ENCODE measurements at places on chromosomes 6 and 20.
A peak's percentile ranks its signal among the peaks of the same experiment; 100 is the strongest.

GRCh38 chr20:19867940-19868371 is 109.9 kb downstream of the RIN2 start:
- DNase-seq: no peak

DNA sequence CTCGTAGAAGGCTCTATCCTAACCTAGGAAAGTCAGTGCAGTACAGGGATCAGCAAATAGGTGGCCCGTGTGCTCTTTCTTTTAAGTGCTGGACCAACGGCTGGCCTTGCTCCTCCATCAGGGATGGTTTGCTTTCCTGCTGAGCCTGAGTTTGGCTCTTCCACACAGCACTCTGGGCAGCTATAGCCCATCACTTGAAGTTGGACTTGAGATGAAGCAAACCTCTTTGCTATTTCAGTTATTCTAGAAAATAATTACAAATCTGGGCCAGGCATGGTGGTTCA is 66.9 kb upstream of the KCNK16 start:
- no peak for DNase-seq

DNA sequence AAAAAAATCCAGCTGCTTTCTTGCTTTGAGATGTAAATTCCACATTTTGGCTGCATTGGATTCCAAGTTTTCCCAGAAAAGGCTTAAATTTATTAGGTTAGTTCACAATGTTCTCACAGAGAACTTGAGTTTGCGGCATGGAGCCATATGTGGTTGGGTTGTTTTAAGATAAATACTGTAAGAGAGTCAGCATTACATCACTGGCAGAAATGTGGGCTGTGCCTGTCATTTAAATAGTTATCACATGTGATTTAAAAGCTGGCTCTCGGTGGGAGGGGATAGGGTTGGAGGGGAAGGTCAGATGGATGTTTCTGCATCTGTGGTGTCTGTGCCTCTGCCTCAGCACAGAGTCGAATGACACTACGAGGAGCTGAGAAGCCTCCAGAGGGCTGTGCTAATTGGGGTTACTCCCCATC is 73.8 kb upstream of the SCP2D1 start:
- DNase-seq: peak; percentile 65

DNA sequence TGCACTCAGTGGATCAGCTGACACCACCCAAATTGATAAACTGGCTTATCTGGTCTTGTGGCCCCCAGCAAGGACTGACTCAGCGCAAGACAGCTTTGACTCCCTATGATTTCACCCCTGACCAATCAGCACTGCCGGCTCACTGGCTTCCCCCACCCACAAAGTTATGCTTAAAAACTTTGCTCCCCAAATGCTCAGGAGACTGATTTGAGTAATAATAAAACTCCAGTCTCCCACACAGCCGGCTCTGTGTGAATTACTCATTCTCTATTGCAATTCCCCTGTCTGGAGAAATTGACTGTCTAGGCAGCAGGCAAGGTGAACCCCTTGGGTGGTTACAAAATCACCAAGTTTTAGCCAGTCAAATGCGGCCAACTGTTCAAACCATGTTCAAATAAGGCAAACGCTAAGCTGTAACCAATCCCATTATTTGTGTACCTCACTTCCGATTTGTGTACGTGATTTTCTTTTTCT is 32.5 kb downstream of the SLC22A2 start:
- DNase-seq: no peak

DNA sequence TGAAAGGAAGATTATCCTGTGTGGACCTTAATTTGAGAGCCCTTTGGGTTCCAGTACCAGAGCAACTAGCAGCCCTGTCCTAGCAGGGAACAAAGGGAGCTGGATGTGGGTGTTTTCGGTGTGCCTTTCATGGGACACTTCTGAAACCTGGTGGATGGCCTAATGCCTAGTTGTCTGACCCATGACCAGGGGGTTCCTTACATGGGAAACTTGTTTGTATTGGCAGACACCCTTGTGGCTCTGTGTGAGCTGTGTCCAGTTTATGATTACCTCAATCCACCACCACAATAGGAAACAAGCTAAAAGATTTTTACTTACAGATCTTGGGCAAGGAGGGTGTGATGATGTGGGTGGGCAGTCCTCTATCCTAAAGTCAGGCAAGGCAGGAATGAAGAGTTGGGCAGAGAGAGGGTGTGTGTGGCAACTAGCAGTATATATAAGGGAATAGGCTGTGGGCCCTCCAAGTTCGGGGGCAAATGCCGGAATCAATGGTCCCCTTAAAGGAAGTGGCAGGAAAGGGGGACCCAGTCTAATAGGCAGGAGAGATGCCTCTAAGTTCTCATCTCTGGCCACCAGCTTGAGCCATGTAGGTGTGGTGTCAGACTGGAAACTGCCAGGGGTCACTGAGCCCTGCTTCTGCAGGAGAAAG is 264.6 kb downstream of the QKI start:
- DNase-seq: no peak

- no peak for DNase-seq
Observed at GRCh38 chr6:164898412-164898811, 411.0 kb downstream of the C6orf118 start.

- DNase-seq: no peak
Observed at GRCh38 chr6:56424064-56424463, 176.7 kb upstream of the COL21A1 start.

GRCh38 chr20:64069614-64070243 is 6.7 kb downstream of the TCEA2 start:
- no peak for DNase-seq

- DNase-seq: no peak
Observed at GRCh38 chr6:5529733-5530132, 268.4 kb downstream of the FARS2 start.

GRCh38 chr6:166281104-166281503 is 27.1 kb downstream of the PRR18 start:
- no peak for DNase-seq

DNA sequence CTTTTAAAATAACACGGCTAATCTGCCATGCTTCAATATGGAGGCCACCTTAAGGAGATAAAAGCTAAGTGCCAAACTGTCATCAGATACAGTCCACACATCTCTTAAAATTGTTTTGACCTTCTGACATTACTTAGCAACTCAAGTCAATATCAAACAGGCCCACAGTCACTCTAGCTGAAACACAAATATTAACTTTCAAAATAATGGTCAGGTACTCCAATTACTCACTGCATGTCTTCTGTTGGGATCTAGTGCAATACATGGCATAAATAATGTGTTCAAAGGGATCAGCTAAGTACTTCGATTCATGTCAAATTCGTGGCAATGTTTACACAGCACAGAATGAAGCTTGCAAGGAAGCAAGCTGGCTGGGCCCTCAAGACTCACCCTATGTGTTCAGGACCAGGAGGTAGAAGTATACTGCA is 133.9 kb upstream of the BEND6 start:
- DNase-seq: no peak

GRCh38 chr20:9070304-9070703 is 1.4 kb downstream of the PLCB4 start:
- DNase-seq: no peak

GRCh38 chr6:34062156-34062555 is 83.7 kb downstream of the GRM4 start:
- no peak for DNase-seq

DNA sequence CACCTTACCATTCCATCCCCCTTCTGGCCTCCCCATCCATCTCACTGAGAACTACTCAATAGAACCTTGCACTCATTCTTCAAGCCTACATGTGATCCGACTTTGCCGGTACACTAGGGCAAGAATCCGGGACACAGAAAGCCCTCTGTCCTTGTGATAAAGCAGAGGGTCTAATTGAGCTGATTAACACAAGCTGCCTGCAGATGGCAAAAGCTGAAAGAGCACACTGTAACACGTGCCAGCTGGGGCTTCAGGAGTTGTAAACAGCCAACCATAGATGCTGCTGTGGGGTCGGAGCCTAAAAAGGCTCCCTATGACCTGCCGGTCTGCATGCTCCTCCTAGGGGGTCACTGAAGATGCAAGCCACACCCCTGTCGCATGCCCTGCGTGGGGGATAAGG is 124.1 kb downstream of the RNF144B start:
- no peak for DNase-seq

- DNase-seq: no peak
Observed at GRCh38 chr20:62920039-62920645, 6.2 kb downstream of the DIDO1 start.

DNA sequence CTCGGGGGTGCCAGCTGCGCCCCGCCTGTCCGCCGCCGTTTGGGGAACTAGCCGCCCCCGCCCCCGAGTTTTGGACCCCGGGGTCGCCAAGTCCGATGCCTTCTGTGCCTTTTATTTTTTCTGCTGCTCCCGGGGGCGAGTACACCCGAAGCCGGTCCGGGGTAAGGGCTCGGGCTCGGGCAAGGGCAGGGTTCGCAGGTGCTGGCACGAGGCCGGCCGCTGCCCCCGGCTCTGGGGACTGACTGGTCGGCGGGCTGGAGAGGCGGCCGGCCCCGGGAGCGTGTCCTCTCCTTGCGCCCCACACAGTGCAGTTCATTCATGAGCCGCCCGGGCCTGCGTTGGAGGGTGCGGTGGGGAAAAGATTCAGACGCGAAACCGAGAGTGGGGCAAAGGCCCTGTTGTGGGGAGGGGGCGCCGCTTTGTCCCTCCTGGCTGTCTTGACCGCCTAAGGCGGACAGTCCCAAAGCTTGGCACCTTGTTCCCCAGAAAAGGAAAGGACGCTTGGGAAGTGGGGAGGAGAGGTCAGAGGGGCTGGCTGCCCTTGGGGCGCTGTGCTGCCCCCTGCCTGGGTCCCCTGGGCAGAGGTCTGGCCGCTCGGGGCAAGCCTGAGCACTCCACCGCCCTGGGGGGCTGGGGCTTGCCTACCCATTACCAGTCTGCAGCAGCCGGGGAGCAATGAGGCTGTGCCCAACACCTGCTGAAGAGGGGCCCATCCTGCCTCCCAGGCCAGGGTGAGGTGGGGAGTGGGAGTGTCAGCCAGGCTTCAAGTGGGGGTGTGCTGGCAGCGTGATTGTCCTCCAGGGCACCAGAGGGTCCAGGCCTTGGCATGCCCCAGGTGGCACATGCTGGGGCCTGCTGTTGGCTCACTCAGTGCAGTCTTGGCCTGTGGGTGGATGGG is 915 bp downstream of the TMEM63B start:
- no peak for DNase-seq

GRCh38 chr6:3573670-3574069 is 116.8 kb upstream of the SLC22A23 start:
- no peak for DNase-seq

DNA sequence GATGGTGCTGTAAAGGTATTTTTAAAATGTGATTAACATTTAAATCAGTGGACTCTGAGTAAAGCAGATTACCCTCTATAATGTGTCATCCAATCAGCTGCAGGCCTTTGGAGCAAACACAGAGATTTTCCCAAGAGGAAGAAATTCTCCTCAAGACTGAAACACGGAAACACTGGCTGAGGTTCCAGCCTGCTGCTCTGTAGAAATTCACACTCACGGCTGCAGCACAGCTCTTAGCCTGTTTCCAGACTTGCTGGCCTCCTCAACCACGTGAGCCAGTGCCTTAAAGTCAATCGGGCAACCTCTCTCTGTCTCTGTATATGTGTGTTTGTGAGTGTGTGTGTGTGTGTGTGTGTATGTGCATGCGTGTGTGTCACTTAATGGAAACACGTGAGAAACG is 41.1 kb downstream of the PDE10A start:
- DNase-seq: no peak

GRCh38 chr6:93392797-93393196 is 26.6 kb downstream of the EPHA7 start:
- DNase-seq: no peak

DNA sequence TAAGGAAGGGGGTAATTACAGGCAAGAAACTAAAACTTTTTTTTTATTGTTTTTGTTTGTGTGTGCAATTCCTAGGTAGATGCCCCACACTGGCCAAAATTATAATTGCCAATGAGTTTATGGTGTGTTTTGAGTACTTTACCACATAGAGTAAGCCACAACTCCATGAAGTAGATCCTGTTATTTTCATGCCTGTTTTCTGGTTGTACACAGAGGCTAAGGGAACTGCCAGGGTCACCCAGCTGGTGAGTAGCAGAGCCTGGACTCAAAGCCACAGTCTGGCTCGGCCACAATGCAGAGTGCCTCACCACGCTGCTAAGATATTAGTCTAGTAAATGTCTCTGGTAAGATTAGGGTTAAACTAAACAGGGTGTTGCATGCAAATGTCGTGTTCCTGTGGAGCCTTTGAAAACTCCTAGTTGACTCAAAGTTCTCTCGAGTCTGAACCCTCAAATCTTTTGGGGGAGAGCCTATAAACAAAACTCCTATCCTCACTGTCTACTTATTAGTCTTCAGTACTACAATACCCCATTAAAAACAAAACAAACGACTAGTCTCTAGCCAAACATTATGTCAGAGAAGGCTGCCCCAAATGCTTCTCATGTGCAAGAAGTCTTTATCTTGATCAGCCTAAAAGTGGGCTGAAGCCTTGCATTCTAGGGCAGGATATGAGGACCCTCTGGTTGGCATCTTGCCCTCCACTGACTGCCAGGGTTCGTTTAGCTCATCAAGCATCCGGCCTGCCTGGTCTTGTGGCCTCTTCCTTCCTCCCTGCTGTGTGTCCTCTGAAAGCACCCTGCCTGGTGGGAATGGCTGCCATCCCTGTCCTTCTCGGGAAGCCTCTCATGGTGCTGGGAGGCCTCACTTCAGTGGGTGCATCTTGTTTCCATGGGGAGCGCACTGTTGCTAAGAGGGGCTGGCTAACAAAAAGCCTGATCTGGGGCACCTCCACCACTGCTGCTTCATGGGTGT is 4.2 kb downstream of the DUSP22 start:
- no peak for DNase-seq

DNA sequence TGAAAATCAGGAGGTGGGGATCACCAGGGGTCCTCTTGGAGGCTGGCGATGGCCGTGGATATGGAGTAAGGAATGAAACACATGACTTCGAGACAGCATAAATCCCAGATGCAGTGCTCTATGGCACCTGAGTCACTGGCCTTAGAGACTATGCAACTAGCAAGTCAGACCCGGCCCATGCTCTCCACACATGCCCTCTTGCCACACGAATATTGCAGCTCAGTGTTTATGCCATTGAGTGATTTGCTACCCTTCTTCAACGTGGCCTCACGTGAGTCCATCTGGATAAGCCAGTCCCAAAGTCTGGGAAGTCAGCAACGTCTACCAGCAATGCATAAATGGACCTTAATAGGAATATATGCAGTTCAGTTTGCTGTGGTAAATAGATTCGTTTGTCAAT is 466.3 kb downstream of the CD83 start:
- DNase-seq: no peak

GRCh38 chr6:158619922-158620801 is 24.4 kb downstream of the DYNLT1 start:
- no peak for DNase-seq

- no peak for DNase-seq
Observed at GRCh38 chr20:39518654-39519053, 556.5 kb downstream of the DHX35 start.

DNA sequence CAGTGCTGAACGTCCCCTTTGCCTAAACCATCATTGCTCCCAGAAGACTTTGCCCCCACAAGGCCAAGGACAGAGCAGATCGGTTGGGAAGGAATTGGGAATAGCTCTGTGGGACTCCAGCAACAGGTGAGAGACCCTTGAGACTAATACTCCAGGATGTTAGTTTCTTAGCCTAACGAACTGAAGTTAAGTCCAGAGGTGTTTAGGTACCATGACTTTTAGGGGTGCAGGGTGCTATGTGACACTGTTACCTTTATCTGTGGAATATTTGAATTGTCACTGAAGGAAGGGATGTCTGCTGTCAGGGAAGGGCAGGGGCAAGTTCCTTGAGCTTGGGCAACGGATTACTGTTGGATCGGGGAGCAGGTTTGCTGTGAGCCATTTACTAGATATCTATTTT is 1.9 kb downstream of the BLCAP start:
- no peak for DNase-seq

Measured in GM04503 (cell line).